RPMI8226 (cell line): ENCODE measurements at places on chromosomes 1 and 21.

DNA sequence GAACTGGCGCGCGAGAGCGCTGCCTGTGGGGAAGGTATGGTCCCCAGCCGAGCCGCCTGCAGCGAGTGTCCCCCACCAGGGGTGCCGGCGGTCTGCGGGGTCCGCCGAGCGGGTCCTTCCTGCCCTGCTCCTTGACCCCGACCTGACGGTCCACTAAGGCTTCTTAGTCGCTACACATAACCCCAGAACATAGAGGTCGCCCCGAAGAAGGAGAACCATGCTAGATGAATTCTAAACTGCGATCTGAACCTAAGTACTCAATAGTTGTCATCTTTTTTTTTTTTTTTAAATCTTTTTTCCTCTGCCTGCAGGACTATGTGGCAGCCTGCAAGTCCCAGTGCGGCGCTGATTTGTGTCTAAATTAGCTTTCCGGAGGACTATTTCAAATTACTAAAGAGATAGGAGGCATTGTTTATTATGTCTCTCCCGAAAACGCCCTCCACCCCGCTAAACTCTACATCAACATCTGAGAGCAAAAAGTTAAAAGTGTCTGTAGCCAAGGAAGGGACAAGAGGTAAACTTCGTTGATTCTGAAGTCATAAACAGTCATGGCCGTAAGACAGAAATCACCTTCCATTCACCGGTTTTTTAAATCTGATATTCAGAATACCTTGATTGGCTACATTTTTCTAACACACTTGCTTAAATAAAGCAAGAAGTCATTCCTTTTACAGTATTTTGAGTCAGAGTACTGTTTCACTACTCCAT lies 476 bp downstream of the AXDND1 start:
- peak; percentile 35 for DNase-seq

- DNase-seq = no peak
Observed at GRCh38 chr1:65056866-65057265, 90.5 kb upstream of the JAK1 start.

DNA sequence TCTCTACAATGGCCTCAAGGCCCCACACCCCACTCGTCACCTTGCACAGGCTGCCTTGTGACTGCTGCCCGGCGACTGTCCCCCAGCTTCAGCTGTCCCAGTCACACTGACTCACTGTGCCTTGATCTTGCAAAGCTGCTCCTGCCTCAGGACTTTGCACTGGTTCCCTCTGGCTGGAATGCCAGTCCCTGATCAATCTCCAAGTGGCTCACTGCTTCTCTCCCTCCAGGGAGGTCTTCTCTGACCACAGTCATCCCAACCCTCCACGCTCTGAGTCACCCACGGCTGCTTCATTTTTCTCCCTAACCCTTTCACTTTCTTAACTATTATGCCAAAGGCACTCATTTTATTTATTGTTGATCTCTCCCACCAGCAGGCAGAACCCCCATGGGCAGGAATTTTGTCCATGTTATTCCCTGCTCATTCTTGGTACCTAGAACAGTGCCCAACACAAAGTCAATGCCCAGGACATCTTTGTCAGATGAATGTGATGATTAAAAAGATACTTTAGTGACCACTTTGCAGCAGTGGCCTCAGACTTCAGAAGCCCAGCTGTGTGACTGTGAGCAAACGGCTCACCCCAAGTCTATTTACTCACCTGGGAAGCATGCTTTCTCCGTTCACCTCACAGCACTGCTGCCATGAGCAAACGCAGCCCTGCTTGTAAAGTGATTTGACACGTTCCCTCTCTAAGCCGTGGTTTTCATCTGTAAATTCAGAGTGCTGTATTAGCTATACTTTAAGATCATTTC lies 53.4 kb downstream of the ZBTB18 start:
- DNase-seq = no peak

- no peak for DNase-seq
Observed at GRCh38 chr1:159941141-159941540, 4.3 kb downstream of the IGSF9 start.

DNA sequence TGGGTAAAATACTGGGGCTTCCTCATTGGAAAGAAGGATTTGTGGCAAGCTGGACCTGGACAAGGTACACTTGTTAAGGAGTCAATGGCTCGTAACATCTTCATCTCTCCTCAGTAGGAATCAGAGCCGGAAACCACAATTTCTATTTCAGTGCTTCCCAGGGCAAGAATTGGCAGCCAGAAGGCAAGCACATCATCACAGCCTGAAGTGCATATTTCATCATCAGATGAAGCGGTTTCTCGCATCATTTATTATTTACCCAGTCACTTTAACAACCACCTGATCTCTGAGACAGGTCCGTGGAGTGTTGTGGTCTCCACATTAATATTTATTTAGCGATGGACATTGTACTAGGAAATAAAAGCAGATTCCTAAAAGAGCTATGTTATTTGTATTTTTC lies 55.0 kb downstream of the KCNJ15 start:
- DNase-seq = no peak

GRCh38 chr1:88730132-88730675 lies 46.1 kb downstream of the PKN2 start:
- DNase-seq = peak; percentile 2

GRCh38 chr1:157110003-157110402 lies 10.4 kb upstream of the ETV3L start:
- DNase-seq = no peak

DNA sequence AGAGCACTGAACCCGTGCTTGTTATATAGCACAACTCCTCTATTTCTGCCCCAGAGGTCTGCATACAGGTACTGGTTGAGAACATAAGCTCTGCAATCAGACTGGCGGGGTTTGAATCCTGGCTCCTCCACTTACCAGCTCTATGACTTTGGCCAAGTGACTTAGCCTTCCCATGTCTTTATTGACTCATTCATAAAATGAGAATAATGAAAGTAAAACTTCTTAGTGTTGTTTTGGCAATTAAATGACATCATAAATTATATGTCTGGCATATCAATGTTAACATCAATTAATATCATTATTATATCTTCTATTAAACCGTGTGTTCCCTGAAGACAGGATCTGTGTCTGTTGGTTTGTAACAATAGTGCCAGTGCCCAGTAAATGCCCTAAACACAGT lies 4.3 kb downstream of the INKA2 start:
- no peak for DNase-seq

DNA sequence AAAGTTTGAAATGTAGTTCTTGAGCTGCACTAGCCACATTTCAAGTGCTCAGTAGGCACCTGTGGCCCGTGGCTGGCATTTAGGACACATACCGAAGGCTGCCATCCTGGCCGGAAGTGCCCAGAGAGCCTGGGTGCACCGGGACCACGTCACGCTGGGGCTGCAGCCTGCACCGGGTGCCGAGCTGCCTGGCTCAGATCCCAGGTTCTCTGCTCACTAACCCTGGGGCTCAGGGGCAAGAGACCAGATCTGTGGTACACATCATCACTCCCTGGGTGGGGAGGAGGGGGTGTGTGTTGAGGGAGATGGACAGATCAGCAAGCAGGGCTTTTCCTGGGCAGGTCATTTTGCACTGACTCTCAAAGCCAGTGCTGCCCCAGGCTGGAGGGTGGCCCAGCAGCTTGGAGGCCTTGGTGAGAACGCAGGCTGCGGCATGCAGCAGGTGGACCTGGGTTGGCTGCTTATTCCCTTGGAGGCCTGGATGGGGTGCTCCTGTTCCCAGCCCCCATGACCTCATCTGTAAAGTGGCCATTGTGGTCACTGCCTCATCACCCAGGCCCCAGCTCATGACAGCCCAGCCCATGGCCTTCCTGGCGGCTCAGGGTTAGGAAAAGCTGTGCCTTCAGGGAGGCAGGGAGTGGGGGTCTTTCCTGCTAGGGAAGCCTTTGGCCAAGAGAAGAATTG lies 23.6 kb downstream of the TMEM201 start:
- DNase-seq = no peak

DNA sequence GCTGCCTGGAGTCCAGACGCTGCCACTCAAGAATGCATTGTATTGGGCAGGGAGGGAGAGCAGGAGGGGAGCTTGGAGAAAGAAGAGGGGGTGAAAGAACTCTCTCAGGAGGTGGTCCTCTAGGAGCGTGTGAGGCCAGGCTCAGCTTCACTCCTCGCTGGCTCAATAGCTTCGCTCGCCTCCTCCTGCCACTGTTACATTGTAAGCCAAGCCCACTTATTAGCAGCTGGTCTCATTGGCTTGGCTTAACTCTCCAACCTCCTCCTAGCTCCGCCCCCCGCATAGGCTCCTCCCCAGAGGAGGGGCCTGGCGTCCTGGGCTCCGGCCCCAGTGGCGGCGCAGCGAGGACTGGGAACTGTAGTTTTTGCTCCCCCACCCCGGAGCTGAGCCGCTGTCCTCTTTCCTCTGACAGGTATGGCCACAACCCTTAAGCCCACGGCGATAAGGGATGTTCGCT lies at the start of gene KCNN3:
KCNN3 (minus strand) TSS at position 167 of the 457 bp plus-strand sequence. CDS start 317 bp downstream, outside the sequence.
- DNase-seq = peak; percentile 99

- DNase-seq = no peak
Observed at GRCh38 chr1:46767649-46768282, 31.1 kb upstream of the CYP4B1 start.

- no peak for DNase-seq
Observed at GRCh38 chr1:18141661-18142060, 34.1 kb downstream of the IGSF21 start.

- DNase-seq = no peak
Observed at GRCh38 chr1:172203902-172204301, 216.6 kb upstream of the C1orf105 start.

DNA sequence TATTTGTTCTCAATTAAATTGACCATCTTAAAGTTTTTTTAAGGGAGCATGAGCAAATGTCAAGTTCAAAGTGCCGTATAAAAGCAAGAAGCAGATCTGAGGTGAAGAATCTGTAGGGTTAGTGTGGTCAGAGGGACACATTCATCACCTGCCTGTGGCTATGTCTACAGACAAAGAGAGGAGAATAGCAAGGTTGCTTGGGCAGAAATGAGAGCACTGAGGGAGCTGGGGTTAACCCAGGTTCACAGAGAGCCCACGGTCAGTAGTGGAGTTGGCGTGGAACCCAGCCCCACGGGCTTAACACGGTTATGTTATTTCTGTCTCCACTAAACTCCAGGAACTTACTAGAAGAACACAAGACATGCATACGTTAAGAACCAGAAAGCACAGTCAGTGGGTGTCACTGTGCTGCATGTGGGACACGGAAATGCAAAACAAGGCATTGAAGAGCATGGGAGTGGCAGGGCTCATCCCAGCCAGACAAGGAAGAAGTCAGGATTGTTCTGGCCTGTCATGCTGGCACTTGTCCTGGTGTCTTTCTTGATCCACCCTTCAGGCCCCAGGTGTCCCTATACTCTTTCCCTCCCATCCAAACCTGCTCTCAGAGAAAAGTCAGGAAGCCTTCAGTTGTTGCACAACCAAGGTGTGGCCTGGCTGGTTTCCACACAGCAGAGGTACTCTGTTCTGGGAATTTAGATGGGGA lies 95.5 kb upstream of the IVNS1ABP start:
- DNase-seq = no peak

DNA sequence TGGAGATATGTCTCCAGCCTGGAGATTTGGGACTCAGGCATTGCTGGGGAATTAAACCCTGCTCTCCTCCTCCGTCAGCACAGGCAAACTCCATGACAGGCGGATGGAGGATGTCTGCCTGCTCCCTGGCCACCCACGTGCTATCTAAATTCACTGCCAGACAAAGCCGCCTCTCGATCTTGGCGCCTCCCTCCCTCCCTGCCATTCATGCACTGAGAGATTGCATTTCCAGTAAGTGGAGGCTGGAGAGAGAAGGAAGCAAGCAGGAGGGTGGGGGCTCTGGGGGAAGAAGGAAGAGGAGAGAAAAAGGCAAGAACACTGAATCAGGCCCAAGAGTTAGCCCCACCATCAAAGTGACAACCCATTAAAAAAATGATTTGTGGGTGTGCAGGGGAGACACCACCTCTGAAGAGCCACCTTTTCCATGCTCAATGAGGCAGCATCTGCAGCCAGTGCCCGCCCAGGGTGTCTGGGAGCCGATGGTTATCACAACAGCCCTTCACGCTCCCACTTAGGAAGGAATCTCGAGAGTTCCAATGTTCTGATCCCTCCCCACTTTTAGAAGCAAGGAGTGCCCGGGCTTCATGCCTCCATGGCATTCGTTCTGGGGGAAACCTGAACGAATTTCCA lies 183.0 kb downstream of the HIVEP3 start:
- no peak for DNase-seq

GRCh38 chr1:33723251-33723650 lies 140.6 kb upstream of the HMGB4 start:
- DNase-seq = no peak

DNA sequence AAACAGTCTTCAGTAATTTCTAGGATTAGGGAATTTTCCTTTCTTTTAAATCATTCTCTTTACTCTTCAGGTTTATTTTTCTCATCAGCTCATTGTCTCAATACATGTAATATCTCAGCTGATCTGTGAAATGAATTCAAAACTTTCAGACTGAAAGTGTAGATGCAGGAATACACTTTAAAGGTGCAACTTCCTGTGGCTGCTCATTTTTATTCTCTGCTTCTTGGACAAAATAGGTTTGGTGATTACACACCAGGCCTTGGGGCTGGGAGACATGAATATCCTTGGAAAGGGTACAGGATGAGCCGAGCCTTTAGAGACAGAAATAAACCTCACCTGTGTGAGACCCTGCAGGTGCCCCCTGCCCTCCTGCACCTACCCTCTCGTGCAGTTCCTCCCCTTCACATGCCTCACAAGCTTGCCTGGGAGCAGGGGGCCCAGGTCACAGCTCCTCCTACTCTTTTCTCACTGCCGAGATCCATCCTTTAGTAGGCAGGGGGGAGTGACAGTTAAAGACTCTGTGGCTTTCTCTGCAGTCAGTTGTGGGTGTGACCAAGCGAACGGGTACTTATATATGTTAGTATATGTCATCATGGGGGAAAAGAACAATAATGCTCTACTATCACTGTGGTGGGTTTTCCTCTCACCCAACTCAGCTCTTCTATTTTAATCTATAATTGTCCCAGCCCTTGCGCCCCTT lies 23.6 kb downstream of the XCL2 start:
- no peak for DNase-seq

DNA sequence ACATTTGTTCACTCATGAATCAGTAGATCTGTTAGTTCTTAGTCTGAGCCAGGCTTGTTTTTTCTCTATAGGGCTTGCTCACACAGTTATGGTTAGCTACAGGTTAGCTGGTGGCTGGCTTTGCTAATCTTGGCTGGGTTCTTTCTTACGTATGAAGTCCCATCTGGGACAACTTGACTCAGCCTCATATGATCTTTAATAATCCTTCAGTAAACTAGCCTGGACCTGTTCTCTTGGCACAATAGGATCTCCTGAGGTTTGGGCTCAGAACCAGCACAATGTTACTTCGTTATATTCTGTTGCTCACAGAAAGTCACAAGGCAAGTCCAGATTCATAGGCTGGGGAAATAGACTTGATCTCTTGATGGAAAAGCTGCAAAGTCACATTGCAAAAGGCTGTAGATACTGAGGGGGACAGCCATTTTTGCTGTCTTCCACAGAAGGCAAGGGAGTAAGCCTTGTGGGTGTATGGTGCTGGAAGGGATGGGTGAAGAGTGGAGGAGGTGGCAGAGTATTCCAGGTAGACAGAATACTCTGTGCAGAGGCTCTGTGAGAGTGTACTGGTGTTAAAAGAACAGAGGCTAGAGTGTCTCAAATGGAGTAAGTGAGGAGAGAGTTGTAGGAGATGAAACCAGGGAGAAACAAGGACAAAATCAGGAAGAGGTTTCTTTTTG lies 24.4 kb downstream of the EFCAB7 start:
- DNase-seq = no peak

- no peak for DNase-seq
Observed at GRCh38 chr1:192584866-192585265, 9.3 kb downstream of the RGS1 start.

- no peak for DNase-seq
Observed at GRCh38 chr1:28516518-28516956, 10.7 kb downstream of the RCC1 start.
